ENCODE measurements at places on chromosomes 5 and 9.

DNA sequence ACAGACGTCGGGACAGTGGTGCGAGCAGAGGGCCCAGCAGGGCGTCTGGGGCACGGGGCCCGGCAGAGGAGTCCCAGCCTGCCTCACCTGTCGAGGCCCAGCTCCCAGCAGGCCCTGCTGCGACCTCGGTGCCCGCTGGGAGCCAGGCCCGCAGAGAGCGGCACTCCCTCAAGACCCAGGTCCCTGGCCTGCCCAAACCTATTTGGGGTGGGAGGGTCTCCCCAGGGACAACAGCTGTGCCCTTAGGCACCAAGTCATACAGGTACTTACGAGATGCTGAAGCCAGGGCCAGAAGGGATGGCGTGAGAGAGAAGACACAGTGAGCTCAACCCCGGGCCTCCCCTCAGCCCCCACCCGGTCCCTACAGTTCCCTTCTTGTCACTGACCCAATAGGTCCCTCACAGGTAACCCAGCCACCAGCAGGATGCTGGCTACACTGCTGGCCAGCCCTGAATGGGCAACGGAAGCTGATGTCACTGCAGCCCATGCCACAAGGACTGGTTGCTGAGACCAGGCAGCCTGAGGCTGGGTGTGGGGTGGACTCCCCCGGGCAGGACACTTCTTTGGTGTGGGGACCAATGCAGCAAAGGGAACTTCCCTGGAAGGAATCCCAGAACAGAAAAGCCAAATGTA lies 3.7 kb downstream of the NSMF start:
- no peak for DNase-seq

DNA sequence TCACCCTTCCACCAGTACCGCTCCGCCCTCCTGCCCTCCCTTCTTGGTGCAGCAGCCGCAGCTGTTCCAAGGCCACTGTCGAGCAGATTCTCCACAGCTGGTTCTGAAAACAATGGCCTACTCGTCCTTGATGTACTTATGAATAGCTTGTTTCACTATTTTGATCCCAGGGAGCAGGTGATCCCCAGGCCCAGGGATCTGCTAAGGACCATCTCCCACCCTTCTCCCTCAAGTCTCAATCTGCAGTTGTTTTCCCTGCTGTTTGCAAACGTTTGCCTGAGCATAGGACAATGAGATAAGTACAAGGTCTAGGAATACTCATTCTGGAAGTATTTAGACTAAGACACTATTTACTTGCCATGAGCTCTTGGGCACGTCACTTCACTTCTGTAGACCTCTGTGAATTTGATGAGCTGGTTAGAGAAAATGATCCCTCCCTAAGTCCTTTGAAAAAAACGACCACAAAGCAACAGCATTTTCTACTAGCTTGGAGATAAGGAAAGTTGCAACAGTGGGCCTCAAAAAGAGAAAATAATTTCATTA lies 1.8 kb downstream of the LURAP1L start:
- DNase-seq: no peak

DNA sequence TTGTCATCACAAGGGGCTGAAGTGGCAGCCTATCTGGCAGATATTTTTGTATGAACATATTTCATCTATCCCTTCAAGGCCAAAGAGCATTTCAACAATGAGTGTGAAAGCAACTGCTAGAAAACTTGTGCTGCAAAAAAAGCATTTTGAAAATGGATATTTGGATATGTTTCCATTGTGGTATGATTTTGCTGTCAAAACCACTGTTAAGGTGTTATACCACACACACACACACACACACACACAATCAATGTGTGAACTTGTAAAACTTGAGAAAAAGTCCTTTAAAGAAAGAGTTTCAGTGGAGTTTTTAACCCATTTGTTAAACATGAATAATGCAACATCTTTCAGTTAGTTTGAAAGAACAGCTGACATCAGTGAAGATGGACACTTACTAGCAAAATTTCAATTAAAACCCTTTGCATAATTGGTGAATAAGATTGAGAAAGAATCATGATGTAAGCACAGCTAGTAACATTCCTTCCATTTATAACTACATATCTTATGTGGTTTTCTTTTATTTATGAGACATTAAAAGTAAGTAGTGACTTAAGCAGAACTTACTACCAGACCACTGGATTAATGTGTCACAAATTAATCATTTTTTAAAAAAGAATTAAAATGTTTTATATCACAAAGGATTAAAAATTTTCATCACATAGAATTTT lies 182.6 kb upstream of the GNA14 start:
- no peak for DNase-seq

GRCh38 chr9:98280574-98280973 lies 25.1 kb upstream of the TBC1D2 start:
- no peak for DNase-seq

- no peak for DNase-seq
These were observed 40.6 kb upstream of the ZNG1F start for GRCh38 chr9:41229408-41230401.
